ENCODE measurements at places on chromosomes 1 and 21. TPM values are rescaled to one million over a fixed set of nuclear protein-coding genes. Genes with fewer than 3 reads are reported as not detected.

CFAP74 gene
- total RNA-seq = 7.3 TPM

DNA sequence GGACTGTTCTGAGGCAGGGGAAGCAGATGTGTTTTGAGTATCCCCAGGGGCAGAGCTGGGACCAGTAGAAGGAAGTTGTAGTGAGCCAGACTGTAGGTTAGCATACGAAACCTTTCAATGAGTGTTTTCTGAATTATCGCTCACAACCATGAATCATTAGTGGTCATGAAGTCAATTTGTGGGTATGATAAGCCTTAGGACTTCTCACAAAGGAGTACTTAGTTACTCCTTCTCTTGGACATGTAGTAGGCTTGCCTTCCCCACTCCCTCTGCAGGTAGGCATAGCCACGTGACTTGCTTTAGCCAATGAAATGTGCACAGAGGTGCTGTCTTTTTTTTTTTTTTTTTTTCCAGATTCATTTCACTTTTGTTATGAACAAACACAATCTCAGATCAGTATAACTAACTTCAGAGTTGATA lies 23.9 kb upstream of the FAAH start:
- no peak for DNase-seq

GRCh38 chr1:54168206-54168965 lies 15.6 kb upstream of the CDCP2 start:
- no peak for DNase-seq

- DNase-seq = no peak
Observed at GRCh38 chr1:212678456-212679410, 20.9 kb downstream of the BATF3 start.

- DNase-seq = no peak
Observed at GRCh38 chr1:164337394-164337793, 221.6 kb upstream of the PBX1 start.

All from lung (tissue), 17 donors.